CD14-positive monocyte (primary cell): ENCODE measurements at places on chromosomes 6 and 20.
A peak's percentile ranks its signal among the peaks of the same experiment; 100 is the strongest.

- DNase-seq, result no peak
Measured at GRCh38 chr6:105881608-105882007, 204.5 kb upstream of the PRDM1 start.

DNA sequence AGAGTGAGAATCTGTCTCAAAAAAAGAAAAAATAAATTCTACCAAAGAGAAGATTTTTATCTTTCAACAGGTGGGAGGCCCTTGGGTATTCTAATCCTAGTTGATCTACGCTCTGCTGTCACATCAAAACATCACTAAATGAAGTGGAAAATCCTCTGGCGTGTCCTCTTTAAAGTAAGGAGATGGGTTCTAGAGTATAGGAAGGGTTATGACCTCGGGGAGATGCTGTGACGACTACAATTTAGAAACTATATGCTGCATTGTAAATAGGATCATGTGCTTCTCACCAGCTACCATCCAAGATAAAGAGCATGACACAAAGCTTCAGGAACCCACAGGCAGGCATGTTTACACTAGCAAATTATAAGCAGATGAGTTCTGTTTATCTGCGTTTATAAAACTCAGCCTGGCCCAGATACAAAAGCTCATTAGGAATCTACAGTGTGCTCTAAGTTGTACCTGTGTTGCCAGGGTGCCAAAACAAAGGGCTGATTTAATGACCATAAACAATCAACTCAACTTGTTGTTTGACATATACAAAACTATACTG is 197.1 kb upstream of the PLN start:
- DNase-seq, result no peak

- DNase-seq, result no peak
Measured at GRCh38 chr6:160477901-160478300, 129.7 kb downstream of the SLC22A3 start.

- DNase-seq, result no peak
Measured at GRCh38 chr6:35237476-35237875, 22.1 kb upstream of the ZNF76 start.

GRCh38 chr6:105650347-105650746 is 247.5 kb upstream of the PREP start:
- no peak for DNase-seq

GRCh38 chr6:43058531-43058930 is 703 bp downstream of the MRPL2 start:
- DNase-seq, result peak; percentile 37

DNA sequence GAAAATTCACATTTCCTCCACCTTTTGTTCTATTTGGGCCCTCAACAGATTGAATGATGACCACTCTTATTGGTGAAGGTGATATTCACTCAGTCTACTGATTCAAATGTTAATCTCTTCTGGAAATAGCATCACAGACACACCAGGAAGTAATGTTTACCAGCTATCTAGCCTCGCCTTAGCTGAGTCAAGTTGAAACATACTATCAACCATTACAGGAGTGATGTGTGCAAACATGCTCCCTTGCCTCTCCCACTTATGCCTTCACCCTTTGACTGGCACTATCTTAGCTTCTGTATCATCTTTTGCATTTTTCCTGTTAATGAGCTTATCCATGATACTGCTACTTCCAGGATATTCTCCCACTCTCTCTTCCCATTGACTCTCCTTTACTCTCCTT is 191.9 kb downstream of the CENPW start:
- no peak for DNase-seq

- DNase-seq, result no peak
Measured at GRCh38 chr6:87623248-87623647, 33.3 kb downstream of the ORC3 start.

DNA sequence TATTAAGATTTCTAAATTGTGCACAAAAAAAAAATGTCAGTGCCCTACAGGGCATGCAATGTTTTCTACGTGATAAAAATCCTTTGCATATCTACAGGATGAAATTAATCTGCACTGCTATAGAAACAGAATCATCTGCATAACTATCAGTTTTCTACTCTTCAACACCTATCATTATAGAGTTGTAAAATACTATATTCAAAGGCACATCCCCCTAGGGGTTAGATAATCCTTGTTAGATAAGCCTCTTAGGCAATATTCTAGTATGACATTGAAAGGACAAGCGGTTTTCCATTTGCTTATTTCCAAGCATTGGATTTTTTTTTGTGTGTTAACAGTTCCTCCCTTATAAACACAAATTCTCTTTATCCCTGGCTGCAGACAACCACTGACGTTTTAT is 98.7 kb upstream of the LAMA2 start:
- DNase-seq, result no peak

GRCh38 chr6:40392589-40392988 is 194.6 kb downstream of the LRFN2 start:
- no peak for DNase-seq

GRCh38 chr20:19549896-19550295 is 208.2 kb upstream of the RIN2 start:
- DNase-seq, result no peak

DNA sequence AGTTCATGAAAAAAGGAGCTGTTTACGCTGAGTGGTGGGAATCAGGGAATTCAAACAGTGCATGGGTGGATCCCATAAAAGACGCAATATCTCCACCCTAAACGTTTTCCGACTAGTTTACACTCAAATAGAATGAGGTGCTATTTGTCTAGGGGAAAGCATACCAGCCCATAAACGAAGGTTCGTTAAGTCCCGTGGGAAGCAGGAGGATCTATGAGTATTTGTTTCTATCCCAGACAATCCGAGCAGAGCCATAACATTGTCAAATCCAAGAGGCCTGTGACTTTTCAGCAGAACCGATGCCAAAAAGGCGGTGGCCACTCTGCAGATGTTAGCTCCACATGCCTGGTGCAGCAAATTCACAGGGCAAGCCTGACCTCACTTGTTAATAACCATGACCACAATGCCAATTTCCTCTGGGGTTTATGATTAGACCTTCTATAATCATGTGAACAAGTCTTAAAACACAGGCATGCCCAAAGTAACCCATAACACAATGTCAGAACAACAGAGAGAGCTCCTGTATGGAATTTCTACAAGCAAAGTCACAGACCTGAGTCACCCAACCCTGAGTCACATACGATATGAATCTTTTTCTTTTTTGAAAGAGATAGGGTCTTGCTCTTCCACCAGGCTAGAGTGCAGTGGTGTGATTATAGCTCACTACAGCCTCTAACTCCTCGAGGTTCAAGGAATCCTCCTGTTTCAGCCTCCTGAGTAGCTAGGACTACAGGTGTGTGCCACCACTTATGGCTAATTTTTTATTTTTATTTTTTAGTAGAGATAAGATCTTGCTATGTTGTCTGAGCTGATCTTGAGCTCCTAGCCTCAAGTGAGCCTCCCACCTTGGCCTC is 123.3 kb downstream of the KIF13A start:
- DNase-seq, result no peak

GRCh38 chr6:139425780-139426179 is 51.3 kb upstream of the CITED2 start:
- DNase-seq, result no peak

DNA sequence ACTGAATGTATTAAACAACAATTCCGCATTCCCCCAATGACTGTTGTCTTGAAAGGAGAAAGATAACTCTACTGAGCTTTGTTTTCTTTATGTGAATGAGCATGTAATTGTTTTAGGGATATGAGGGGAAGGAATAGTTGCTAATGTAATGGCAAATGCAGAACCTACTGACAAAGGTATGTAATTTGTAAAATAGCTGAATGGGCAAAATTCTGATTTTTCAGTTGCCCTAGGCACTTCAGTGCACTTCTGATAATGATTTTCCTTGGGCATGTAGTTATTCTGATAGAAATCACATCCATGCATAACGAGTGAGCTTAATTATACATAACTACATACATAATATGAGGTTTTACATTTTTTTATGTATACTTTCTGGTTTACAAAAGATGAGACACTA is 53.4 kb upstream of the FOXO3 start:
- DNase-seq, result no peak

DNA sequence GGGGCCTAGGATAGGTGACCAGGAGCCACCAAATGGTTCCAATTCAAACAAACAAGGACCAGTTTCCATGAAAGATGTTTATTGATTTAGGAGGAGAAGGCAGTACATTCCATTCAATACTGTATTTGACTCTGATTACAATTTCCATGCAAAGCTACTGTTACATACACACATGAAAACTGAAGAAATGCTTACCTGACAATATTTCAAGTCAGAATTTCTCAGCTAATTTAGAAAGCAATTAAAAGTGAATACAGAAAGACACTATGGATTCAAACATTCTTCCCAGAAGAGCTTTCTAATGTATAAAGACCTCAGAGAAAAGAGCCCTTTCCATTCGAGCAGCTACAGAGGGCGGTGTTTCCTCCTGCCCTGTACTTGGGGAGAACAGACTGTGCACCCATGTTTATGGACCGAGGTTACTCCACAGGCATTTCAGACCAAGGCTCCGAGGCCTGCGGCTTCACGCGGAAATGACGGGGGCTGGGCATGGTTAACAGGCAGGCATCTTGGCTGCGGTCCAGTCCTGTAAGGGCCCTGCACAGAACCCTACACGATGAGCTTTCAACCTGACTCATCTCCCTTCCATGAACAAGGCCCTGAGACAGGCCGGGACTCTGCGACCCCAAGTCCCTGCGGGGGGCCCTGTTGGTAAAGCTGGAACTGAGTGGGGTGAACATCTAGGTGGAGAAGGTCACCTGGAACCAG is 25.7 kb upstream of the TCFL5 start:
- DNase-seq, result peak; percentile 12

- no peak for DNase-seq
Measured at GRCh38 chr6:148169706-148170105, 172.9 kb upstream of the SASH1 start.

- DNase-seq, result no peak
Measured at GRCh38 chr6:131966443-131966842, 15.3 kb upstream of the CCN2 start.

GRCh38 chr6:16722630-16723029 is 38.6 kb downstream of the ATXN1 start:
- no peak for DNase-seq

- no peak for DNase-seq
Measured at GRCh38 chr20:49969946-49970345, 12.8 kb upstream of the SNAI1 start.

DNA sequence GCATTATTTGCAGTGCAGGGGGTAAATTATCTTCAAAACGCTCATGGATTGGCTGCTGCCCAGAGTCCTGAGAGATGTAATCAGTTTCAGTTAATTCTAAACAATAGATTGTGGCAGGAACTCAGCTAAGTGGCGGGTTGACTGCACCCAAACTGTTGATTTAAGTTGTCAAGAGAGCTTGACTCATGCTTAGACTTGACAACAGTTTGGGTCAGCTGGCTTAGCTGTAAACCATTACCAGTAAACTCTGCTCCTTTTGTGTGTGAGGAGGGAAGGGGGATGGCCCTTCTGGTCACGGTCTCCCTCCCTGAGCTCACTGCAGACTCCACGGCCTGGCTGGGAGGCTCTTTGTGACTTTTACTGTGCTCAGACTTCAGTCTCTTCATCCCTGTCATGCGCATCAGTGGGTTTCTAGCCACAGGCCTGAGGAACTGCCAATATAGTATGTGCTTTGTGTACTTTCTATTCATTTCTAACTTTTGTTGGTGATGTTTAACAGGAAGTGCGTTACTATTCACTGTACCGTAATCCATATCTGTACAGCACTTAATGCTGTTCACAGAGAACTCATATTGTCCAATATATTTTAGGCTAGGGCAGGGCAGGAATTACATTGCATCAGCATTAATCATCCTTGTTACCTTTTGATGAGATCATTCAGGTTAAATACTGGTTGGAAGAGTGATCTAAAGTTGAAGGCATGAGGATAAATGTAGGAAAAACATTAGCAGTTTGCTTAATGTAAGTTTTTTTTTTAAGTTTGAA is 488.3 kb downstream of the CDKAL1 start:
- DNase-seq, result no peak

DNA sequence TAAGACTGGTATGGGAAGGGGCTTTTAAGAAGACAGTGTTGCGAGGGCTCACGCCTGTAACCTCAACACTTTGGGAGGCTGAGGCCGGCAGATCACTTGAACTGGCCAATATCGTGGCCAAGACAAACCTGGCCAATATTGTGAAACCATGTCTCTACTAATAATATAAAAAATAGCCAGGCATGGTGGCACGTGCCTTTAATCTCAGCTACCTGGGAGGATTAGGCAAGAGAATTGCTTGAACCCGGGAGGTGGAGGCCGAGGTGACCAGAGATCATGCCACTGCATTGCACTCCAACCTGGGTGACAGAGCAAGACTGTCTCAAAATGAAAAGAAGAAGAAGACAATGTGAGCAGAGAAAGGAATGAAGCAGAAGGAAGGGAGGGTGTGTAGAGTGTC is 242.2 kb downstream of the TSHZ2 start:
- DNase-seq, result no peak

DNA sequence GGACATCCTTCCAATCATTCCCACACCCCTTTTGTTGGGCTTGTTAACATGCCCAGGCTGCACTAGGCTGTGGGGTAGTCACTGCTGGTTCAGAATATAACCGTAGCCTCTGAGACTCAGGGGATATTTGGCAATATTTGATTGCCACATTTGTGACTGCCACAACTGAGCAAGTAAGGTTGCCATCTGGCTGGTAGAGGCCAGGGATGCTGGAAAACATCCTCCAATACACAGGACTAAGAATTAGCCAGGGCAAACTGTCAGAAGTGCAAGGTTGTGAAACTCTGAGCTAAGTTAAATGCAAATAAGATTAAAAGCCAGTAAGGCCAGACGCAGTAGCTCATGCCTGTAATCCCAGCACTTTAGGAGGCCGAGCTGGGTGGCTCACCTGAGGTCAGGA is 112.0 kb downstream of the ZMYND8 start:
- DNase-seq, result no peak

DNA sequence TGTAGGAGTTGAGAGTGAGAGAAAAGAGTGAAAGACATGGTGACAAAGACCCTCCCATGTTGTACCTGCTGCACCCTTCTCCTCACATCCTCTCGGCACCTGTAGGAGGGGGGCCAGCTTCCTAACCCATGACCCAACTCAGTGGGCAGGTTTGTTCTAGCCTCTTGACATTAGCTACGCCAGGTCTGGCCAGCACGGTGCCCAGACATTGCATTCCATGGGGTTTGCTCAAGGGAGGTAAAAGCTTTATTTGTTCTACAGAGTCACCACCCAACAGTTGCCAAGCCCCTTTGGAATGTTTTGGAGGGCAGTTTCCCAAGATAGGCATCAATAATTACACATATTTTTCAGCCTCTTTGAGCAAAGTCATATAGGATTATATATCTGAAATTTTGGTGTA is 22.7 kb upstream of the TGM6 start:
- no peak for DNase-seq

DNA sequence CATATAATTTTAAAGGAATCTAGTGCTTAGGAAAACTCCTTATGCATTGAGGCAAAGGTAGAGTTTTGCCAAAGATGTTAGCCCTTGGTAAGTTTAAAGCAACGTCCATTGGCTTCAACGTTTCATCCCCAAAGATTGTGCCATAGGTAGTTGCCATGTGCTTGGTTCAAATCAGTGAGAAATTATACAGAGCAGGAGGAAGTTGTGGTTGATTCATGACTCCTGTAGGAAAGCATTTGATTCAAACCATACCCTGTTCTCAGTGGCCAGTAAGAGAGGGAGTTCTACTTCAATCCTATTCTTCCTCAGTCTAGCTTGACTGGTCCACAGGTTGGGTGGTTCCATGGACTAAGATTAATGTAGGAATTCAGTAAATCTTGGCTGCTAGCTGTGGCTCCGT is 535.6 kb downstream of the QKI start:
- no peak for DNase-seq
